ENCODE measurements at places on chromosomes 2 and 18.

GRCh38 chr2:175595139-175595538 lies 406.9 kb downstream of the LNPK start:
- DNase-seq: no peak

- DNase-seq: no peak
Observed at GRCh38 chr2:14752295-14752694, 119.8 kb downstream of the LRATD1 start.

- DNase-seq: no peak
Observed at GRCh38 chr2:20061476-20061875, 10.0 kb upstream of the LAPTM4A start.

GRCh38 chr2:96145848-96146152 lies 560 bp upstream of the DUSP2 start:
- no peak for DNase-seq

GRCh38 chr2:219112062-219112406 lies 48.6 kb downstream of the NHEJ1 start:
- DNase-seq: no peak

DNA sequence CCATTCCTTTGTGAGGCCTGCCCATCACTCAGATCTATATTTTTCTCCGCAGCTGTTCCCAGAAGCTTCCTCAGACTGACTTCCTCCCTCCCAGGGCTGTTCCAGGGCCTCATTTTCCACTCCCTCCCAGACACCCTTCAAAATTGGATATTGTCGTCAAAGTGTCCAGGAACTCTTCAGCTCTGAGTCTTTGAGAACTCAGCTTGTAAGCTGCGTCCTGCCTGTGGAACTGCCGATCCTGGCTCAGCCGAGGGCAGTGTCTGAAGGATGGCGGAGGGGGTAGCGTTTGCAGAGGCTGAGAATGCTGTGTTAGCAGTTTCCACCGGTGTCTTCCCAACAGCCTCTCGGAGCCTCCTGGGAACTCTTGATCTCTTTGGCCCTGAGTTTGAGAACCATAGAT lies 27.1 kb downstream of the NCK2 start:
- DNase-seq: no peak

GRCh38 chr18:67652288-67652687 lies 135.8 kb upstream of the DSEL start:
- DNase-seq: no peak

GRCh38 chr2:159860581-159861310 lies 62.7 kb upstream of the CD302 start:
- DNase-seq: no peak

- no peak for DNase-seq
Observed at GRCh38 chr2:136534811-136535210, 230.5 kb upstream of the THSD7B start.

GRCh38 chr2:22822835-22823234 lies 562.1 kb upstream of the KLHL29 start:
- DNase-seq: no peak

DNA sequence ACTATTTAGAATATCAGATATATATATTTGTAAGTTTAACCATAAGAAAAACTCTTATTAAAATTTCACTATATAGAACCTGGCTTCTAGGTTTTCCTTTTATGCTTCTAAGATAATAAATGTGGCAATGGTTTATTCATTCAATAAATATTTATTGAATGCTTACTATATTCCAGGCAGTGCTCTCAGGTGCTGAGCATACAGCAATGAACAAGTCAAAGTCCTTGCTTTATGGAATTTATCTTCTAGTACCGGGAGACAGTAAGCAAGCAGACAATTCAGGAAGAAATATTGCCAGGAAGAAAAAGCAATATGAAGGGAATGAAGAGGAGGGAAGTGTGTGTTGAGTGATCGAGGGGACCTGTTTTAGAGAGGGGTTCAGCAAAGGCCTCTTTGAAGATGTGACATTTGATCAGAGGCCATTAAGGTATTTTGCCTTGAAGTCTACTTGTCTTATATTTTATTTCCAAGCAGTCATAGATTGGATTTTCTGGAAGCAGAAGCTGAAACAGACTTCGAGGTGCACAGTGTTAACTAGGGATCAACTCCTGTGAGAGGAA lies 94.5 kb upstream of the LYPD6 start:
- DNase-seq: no peak

- no peak for DNase-seq
Observed at GRCh38 chr18:1104181-1104881, 199.7 kb downstream of the ADCYAP1 start.

DNA sequence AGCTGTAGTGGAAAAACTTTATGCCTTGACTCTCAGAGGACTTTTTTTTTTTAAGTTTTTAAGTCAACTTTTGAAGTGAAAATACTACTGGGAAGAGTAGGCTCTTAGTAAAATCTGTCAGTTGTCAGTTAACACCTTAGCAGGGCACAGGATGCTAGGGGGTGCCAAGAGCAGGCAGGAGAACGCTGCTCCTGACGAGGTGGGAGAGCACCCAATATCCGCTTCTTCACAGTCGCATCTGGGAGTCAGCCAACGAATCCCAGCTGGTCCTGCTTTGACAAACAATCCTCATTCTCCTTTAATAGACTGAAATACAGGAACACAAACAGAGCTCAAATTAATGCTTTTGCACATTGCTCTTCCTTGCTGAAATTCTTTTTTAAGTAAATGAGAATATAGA lies 709.5 kb upstream of the ACVR2A start:
- no peak for DNase-seq

GRCh38 chr2:221103930-221104329 lies 468.2 kb downstream of the EPHA4 start:
- no peak for DNase-seq

DNA sequence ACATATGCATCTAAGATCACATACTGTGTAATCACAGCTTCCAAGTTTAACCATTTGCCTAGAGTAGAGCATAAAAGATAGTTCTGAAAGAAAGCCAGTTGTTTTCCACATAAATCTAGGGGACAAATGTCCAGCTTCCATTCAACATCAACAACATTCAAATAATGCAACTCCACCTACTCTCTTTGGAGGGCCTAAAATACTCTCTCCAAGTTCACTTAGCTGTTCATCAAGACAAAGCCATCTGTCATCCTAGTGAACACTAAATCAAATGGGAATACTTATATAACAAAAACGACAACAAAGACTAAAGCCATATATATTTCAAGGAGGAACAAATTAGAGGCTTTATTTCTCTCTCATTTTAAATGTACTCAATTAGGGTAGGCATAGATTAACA lies 221.5 kb upstream of the CDH2 start:
- no peak for DNase-seq

GRCh38 chr2:24948506-24948905 lies 23.2 kb downstream of the DNAJC27 start:
- no peak for DNase-seq

DNA sequence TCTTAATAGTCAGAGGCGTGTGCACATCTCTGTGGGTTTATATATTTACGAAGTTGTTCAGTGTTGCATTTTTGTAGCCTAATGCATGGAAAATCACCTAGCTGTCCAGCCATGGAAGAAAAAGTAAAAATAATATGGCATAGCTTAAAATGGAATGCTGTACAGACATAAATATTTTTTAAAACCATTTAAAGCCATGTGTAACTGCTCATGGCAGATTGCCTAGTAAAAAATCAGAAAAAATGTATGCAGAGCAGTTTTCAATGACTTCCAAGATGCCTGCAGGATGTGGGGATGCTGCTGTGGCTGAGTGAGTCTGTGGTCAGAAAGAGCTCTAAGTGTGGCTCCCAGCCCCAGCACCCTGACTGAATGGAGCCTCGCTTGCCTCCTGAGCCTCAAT lies 64.8 kb upstream of the ALKAL2 start:
- DNase-seq: no peak

Measured in effector memory CD4-positive, alpha-beta T cell (primary cell).